Calu3 (cell line): ENCODE measurements at places on chromosomes 2 and 18. TPM values are rescaled to one million over a fixed set of nuclear protein-coding genes. Genes with fewer than 3 reads are reported as not detected.

DNA sequence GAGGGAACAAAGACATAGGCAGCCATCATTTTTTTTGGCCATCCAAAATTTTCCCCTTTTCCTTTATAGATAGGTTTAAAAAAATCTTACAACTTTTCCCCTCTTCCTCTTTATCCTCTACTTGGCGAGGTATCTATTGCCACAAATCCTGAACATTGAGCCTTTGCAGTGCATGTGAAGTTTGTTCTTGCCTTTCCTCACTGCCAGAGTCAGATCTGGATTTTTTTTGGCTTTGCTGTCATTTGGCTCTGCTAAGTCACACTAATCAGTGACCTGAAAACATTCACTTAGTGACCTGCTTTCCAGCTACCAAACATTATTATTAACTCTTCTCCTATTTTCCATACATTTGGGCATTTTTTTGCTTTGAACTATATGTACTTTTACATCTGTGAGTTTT is 249.2 kb upstream of the ZSWIM2 start:
- no peak for DNase-seq

GRCh38 chr2:26195040-26195984 is 22.4 kb downstream of the GAREM2 start:
- DNase-seq, result no peak

- no peak for DNase-seq
Measured at GRCh38 chr18:22914633-22915032, 18.5 kb upstream of the RBBP8 start.

DNA sequence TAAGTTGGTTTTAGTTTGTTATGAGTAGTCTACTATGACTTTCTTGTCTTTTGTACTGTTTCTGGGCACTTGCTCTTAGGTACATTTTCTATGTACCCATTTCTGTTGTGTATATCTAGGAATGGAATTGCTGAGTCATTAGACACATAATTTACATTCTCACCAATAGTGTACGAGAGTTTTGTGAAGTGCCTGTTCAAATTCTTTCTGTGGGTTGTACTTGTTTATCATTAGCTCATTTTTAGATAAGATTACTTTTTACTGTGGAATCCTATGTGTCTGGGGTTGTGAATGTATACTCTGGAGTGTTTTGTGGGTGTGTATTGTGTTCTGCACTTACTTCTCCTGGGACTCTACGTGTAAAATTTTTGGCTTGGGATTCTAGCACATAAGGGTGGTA is 36.6 kb upstream of the CD28 start:
- no peak for DNase-seq

Gene CHN1
- total RNA-seq, result 1.3 and 2.4 TPM in 2 replicates

DNA sequence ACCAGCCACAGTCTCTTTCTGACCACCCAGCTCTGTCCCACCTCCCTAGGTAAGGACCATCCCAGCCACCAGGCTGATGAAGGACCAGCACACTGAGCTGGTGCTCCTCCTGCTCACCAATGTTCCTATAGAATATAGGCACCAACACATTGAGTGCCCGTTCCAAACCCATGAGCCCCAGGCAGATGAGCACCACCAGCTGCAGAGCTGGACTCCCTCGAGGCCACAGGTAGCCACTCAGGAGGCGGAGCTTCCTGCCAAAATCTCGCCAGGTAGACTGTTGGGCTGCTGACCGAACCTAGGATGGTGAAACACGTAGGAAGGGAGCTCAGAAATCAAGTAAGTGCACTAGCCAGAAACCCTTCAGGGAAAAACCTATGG is 2.2 kb downstream of the ABCB6 start:
- DNase-seq, result no peak
